Sigmoid colon (tissue), 7 donors: ENCODE measurements at places on chromosomes 3 and 15. TPM values are rescaled to one million over a fixed set of nuclear protein-coding genes. Genes with fewer than 3 reads are reported as not detected.

GRCh38 chr15:82680200-82681102 is 29.2 kb downstream of the AP3B2 start:
- H3K27ac ChIP-seq = no peak overlapping the region
- peak overlapping the region; percentile 15 for H3K4me3 ChIP-seq
- peak; percentile 50 for DNase-seq
- peaks cover 9% of the 10 kb centered on the region for H3K4me1 ChIP-seq
- H3K36me3 ChIP-seq = no peaks in the 10 kb centered on the region

DNA sequence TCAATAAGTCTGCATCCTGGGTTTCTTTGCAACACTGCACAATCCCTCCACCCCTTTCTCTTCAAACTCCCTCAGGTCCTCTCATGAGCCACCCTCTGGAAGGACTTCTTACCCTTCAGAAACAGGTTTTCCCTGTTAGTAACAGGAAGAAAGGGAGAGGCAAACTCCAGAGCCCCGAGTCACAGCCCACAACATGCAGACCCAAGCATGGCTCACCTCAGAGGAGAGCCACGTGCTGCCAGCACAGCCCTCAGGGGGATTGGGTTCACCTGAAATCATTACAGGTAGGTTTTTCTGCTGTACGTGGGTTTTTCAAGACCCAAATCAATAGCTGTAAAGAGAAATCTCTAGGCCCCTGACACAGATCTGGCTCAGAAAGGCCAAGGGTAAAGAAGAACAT is 359.7 kb upstream of the ATP10A start:
- no peak for DNase-seq
- H3K4me1 ChIP-seq = no peaks in the 10 kb centered on the region
- no peaks in the 10 kb centered on the region for H3K27me3 ChIP-seq
- no peak overlapping the region for H3K27ac ChIP-seq

The LEKR1 gene
- 0.68 TPM for total RNA-seq

DNA sequence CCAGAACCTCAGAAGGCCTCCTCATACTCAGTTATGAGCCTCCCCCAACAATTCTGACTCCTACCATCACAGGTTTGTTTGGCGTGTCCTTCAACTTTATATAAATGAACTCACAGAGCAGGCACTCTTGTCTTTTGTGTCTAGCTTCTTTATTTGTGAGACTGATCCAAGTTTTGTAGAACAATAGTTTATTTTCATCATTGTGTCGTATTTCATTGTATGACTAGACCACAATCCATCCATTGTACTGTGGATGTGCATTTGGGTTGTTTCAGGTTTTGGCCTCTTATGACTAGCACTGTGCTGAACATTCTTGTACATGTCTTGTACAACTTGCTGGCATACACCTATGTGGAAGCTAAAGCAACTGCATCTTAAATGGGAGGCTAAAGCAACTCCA is 292.8 kb upstream of the LYSMD4 start:
- no peak for DNase-seq
- H3K36me3 ChIP-seq = no peaks in the 10 kb centered on the region
- H3K27me3 ChIP-seq = no peaks in the 10 kb centered on the region

- no peak overlapping the region for H3K4me3 ChIP-seq
- no peak for DNase-seq
- H3K27me3 ChIP-seq = no peaks in the 10 kb centered on the region
- no peak overlapping the region for H3K27ac ChIP-seq
- no peaks in the 10 kb centered on the region for H3K4me1 ChIP-seq
- H3K36me3 ChIP-seq = no peaks in the 10 kb centered on the region
Measured at GRCh38 chr3:179113903-179114302, 34.3 kb upstream of the PIK3CA start.

The ANKRD63 gene
- not detected for total RNA-seq

DNA sequence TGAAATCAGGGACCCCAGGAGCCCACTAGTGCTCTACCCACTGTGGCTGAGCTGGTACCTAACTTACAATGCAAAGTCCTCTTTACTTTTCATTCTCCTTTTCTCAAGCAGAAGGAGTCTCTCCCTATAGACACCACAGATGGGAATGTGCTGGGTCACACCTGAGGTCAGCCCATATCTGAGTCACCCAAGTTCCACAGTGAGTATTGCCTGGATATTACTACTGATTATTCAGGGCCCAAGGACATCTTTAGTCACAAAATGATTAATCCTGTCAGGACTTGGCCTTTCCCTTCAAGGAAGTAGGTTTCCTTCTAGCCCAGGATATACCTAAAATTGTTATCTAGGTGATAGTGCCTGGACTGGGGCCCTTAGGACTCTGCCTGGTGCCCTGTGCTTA is 1305.2 kb downstream of the SI start:
- H3K27ac ChIP-seq = no peak overlapping the region
- H3K27me3 ChIP-seq = no peaks in the 10 kb centered on the region
- H3K4me3 ChIP-seq = no peak overlapping the region
- H3K4me1 ChIP-seq = no peaks in the 10 kb centered on the region
- H3K36me3 ChIP-seq = no peaks in the 10 kb centered on the region
- no peak for DNase-seq

The POLR2M gene
- total RNA-seq = 80.6 TPM

DNA sequence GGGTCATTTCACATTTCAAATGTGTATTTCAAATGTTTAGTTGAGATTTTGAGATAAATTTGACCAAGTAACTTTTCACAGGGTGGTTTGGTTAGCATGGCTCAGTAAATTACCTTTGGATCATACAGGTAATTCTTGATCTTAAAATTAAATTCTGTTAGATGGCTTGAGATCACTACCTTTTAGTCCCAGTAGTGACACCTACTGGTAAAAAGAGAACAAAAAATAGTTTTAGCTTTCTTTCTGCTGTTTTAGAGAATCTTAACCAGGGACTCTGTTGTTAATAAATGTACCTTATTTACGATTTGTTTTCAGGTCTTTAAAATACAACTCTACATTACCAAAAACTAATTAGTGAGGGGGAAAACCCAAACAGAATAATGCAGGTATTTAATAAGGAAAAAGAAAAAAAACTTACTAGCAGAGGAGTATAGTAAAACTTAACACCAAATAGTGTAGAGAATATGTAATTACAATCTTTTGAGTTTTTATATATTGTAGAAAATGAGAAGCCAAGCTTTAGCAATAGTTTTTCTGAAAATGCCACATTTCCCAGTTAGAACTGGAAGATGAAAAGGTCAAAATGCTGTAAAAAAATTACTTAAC is 620.3 kb upstream of the AGTR1 start:
- no peaks in the 10 kb centered on the region for H3K36me3 ChIP-seq
- H3K27ac ChIP-seq = no peak overlapping the region
- DNase-seq = no peak
- no peak overlapping the region for H3K4me3 ChIP-seq
- peaks cover 21% of the 10 kb centered on the region for H3K4me1 ChIP-seq

- H3K4me1 ChIP-seq = peaks cover 15% of the 10 kb centered on the region
- no peaks in the 10 kb centered on the region for H3K27me3 ChIP-seq
- peak overlapping the region; percentile 72 for H3K4me3 ChIP-seq
- no peak overlapping the region for H3K27ac ChIP-seq
- no peaks in the 10 kb centered on the region for H3K36me3 ChIP-seq
Measured at GRCh38 chr3:169813757-169814517, 1.2 kb upstream of the LRRC34 start.

DNA sequence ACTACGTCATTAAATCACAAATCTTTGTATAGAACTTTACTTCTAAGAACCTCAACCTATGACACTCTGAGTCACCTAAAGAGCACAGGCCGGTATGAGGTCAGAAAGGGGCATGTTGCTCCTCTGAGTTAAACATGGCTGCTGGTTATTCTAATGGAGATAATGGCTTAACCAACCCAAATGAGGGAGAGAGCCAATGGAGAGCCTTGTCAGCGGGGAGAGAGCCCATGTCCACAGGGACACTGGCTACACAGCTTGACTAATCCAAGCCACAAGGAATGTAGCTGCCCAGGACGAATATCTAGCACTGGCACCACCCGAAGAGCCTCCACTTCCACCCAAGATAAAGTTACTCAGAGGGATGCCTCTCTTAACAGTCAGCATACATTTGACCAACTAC is 77.0 kb upstream of the STAC start:
- H3K36me3 ChIP-seq = no peaks in the 10 kb centered on the region
- no peak for DNase-seq
- H3K27ac ChIP-seq = no peak overlapping the region
- no peaks in the 10 kb centered on the region for H3K4me1 ChIP-seq
- no peak overlapping the region for H3K4me3 ChIP-seq
- no peaks in the 10 kb centered on the region for H3K27me3 ChIP-seq

GRCh38 chr3:122397201-122397600 is 13.2 kb downstream of the FAM162A start:
- H3K27ac ChIP-seq = no peak overlapping the region
- DNase-seq = no peak
- no peaks in the 10 kb centered on the region for H3K4me1 ChIP-seq
- no peaks in the 10 kb centered on the region for H3K36me3 ChIP-seq
- no peak overlapping the region for H3K4me3 ChIP-seq
